ENCODE measurements at places on chromosomes 5 and 9.

- DNase-seq = no peak
Measured at GRCh38 chr5:63043792-63044191, 465.2 kb downstream of the LRRC70 start.

DNA sequence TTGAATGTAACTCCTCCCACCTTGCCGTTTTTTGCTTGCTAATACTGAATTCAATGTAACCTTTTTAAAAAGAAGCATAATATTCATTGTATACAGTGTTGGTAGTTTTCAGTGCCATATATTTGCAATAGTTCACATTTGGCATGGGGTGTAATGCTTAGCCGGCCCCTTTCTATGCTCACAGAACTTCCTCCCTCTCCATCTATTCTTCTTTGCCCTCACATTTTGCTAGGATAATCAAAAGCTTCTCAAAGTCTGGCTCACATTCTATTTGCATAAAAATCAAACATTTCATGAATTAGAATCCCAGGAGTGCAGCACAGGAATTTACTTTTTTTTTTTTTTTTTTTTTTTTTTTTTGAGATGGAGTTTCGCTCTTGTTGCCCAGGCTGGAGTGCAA lies 226.3 kb upstream of the MPDZ start:
- DNase-seq = no peak

- DNase-seq = no peak
Measured at GRCh38 chr9:97412626-97413385, 910 bp downstream of the TDRD7 start.

DNA sequence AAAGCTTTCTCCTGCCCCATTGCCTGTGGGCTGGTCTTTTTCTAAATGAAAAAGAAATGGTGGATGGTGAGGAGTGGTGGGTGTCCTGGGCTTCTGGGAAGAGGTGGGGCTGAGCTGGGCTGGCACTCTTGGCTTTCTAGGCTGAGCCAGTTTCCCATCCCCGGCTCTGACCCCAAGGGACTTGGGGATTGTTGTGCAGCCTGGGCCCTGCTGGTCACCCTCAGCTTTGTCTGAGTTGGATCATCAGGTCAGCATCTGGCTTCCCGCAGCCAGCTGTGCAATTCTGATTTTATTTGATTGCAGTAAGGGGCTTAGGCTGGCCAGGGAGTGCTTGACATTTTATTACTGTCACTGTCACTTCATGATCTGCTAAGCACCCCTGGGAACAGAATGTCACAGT lies 25.3 kb downstream of the GLRA1 start:
- DNase-seq = no peak

DNA sequence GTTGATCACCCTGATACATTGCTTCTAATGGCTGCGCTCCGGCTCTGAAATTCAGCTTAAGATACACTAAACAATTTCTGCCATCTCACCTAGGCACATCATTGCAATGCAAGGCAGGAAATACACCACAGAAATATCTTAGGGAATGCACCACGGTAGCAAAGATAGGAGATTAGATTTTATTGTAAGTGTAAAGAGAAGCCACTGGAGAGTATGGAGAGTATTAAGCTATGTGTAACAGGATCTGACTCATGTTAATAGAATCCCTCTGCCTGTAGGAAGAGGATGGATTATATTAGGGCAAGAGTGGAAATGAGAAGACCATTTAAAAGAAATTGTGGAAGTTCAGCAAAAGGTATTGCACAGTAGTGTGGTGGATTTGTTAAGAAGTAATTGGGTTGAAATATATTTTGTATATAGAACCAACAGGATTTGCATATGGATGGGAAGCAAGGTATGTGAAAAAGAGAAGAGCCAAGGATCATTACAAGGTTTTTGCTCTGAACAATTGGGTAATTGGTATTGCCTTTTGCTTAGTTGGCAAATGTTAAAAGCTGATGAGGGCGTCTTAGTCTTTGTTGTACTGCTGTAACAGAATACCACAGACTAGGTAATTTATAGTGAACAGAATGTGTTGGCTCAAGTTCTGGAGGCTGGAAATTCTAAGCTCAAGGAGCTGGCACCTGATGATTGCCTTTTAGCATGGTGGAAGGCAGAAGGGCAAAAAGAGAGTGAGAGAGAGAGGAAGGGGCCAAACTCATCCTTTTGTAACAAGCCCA lies 636.1 kb downstream of the PSAT1 start:
- DNase-seq = no peak

DNA sequence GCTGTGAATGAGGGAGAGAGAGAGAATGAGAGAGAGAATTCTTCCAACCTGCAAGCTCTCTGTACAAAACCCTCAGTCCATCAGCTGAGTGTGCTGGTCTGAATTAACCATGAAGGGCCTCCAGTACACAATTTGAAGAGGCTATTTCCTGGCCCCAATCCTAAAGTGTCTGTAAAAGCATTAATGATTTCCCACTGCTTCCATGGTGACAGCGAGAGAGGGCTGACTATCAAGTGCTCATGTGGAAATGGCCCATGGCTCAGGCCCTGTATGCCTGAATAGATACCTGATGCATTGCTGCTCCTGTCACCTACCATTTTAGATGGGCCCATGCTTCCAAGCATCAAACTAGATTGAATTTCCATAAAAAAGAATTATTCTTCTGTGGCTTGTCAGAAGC lies 592.4 kb downstream of the KIF4B start:
- DNase-seq = no peak

GRCh38 chr5:94422812-94423211 lies 195.6 kb downstream of the KIAA0825 start:
- DNase-seq = no peak

GRCh38 chr9:124489222-124489621 lies 18.0 kb downstream of the NR5A1 start:
- no peak for DNase-seq

- no peak for DNase-seq
Measured at GRCh38 chr9:104923289-104923688, 4.7 kb downstream of the ABCA1 start.

Data from D721Med (cell line).